ENCODE measurements at places on chromosomes 5 and 9. TPM values are rescaled to one million over a fixed set of nuclear protein-coding genes. Genes with fewer than 3 reads are reported as not detected.

INSYN2B gene
- total RNA-seq: 1.4 TPM

- DNase-seq: no peak
These were observed 43.6 kb upstream of the RAD23B start for GRCh38 chr9:107239474-107239873.

- DNase-seq: no peak
These were observed 1.4 kb upstream of the WNK2 start for GRCh38 chr9:93182572-93182971.

GRCh38 chr5:146785065-146785464 lies 93.5 kb downstream of the PPP2R2B start:
- DNase-seq: no peak

- DNase-seq: no peak
These were observed 155.9 kb upstream of the CCNG1 start for GRCh38 chr5:163281512-163281911.

- DNase-seq: no peak
These were observed 1.6 kb downstream of the UNC13B start for GRCh38 chr9:35163413-35163812.

GRCh38 chr5:137604348-137605095 lies 105.4 kb upstream of the SPOCK1 start:
- no peak for DNase-seq

All from occipital lobe (tissue), 3 donors.